ENCODE measurements at places on chromosomes 12 and 14.

GRCh38 chr14:75329369-75329768 lies 50.7 kb downstream of the FOS start:
- no peak for DNase-seq

- no peak for DNase-seq
Observed at GRCh38 chr12:124478416-124478815, 89.0 kb downstream of the NCOR2 start.

GRCh38 chr12:92338102-92338501 lies 192.5 kb upstream of the BTG1 start:
- no peak for DNase-seq

DNA sequence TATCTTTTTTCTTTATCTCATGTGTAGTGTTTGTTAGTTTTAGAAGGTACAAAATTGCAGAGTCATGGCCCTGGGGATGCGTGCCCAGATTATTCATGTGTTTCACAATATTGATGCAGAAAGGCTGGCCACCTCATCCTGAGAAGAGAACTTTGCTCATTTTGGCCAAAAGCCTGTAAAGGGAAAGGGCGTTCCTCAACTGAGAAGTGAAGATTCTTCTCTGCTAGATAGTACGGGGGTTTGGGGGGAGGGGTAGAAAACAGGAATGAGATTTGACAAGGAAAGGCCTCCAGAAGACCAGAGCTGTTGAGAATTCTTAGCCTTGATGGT lies 1.7 kb downstream of the MGST1 start:
- DNase-seq: peak; percentile 94

DNA sequence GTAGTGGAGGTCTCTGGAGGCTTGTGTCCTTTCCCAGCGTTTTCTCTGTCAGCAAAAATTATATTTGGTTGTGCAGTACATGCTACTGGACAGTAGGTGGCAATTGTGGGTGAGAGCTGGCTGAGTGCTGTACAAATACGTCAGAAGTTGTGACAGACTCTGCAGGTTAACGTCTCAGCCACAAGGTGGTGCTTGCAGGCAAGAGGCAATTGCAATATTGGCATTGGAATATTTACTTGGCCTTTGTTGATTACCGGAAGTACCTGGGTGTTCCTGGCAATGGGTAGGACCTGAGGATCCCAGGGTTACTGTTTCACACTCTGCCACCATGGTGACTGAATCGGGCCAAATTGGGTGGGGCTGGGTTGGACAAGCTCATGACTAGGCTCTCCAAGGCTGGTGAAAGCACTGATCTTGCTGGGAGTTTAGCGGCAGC lies 333.9 kb upstream of the LMO3 start:
- peak; percentile 85 for DNase-seq

GRCh38 chr14:61484031-61484430 lies 162.7 kb downstream of the PRKCH start:
- no peak for DNase-seq

GRCh38 chr14:30541318-30541717 lies 17.6 kb upstream of the G2E3 start:
- DNase-seq: no peak

DNA sequence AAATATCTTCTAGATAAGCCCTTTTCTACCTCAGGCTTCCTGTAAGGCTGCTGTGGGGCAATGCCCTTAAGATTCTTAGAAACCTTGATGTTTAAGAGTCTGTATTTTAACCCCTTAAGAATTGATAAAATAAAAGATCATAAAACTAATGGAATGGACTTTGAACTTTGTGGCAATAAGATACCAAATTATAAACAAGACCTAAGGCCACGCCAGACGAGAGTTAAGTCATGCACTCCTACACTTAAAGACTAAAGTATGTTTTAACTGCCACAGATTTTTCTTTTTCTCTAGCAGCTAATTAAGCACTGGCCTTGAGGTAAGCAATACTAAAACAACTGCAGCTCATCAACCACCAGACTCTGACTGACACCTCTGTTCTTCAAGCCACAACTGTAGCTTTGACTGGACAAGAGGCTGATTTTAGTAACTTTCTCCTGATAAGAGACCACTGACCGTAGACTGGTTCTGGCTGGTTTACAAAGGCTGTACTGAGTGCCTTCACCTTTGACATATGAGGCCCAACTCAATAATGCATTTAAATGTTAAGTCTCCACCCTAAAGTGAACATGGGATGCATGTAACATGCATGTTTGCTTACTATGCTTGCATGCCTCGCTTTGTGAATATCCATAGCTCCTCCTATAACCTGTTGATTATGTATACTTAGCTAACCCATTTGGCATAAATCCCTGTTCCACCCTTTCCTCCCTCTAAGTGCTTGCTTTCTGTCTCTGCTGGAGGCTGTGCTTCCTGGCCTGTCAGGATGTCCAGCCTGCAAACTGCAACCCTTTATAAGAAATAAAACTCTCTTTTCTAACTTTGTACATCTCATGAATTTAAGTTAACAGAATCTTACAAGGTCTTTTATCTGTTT lies 71.9 kb downstream of the KLHL28 start:
- DNase-seq: peak; percentile 14

- DNase-seq: no peak
Observed at GRCh38 chr12:62264706-62265105, 4.5 kb downstream of the USP15 start.

DNA sequence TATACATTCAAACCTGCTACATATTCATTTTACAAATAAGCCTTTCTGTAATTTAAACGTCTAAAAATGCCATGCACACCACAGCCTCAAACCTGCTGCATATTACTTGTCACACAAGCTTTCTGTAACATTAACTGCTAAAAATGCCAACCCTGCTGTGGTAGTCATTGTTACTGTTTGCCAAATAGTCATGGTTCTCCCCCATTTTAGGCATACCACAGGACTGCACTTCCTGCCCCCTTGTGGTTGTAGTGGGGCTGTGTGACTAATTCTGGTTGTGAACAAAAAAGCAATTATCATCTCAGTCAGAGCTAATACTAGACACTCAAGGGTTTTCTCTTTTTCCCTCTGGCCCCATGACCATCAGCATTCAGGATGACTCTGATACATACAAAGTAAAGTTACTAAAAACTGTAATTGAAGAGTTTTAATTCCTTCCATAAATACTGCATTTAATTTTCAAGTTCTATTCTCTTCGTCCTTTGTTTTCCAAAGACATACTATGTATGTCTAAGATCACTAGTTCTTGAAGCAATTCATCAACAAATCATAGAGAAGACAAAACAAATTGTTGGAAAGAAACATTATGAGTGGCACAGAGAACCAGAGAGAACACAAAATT lies 5.7 kb upstream of the SLC35F4 start:
- peak; percentile 58 for DNase-seq

DNA sequence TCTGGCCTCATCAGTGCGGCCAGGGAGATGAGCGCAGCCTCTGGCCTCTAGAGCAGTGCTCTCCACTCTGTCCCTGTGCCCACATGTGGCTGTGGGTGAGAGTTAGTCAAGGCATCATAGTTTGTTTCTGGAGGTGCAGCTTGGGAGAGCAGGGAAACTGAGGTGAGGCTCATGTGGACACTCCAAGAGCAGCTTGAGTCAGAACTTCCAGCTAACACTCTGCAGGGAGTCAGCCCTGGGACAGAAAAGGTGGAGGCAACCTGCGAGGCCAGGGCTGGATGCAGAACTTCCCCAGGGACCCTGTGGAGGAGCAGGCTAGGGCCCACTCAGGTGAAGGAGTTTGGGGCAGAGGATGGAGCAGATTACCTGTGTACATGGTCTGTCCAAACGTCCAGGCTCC lies 10.8 kb downstream of the ISCA2 start:
- no peak for DNase-seq

GRCh38 chr12:6613776-6614512 lies 6.8 kb upstream of the CHD4 start:
- peak; percentile 99 for DNase-seq

DNA sequence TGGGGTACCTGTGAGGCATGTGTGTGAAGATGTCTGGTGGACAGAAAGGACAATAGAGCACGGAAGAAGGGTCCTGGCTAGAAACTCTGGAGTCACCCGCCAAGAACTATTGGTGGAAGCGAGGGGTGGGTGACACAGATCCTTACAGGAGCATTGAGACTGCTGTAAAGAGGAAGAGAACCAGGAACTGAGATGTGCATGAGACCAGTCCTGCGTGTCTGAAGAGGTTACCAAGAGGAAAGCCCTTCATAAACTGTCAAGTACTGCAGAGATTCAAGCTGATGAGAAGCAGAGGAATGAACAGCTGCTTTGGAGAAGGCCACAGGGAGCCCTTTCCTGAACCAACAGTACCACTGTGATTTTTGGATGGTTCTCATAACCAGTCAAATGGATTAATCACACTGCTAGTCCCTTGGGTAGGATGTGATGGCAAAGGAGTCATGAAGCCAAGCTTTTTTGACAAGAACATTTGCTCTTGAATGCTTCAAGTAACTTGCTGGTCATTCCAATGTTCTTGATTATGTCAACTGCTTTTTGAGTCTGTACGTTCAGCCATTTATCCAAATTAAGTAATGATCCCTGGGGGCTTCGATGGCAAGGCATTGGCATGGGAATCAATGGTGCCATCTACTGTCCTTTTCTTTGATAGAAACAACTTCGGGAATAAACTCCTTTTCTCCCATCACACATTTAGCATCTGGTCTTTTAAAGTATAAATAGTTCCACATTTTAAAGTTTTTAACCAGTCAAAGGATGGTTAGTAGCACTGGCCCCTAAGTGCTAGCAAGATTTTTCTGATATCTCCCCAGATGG lies 42.9 kb downstream of the GPR135 start:
- no peak for DNase-seq

- DNase-seq: no peak
Observed at GRCh38 chr12:88163371-88163770, 21.3 kb downstream of the TMTC3 start.

GRCh38 chr12:44829045-44829444 lies 47.1 kb downstream of the NELL2 start:
- DNase-seq: no peak

DNA sequence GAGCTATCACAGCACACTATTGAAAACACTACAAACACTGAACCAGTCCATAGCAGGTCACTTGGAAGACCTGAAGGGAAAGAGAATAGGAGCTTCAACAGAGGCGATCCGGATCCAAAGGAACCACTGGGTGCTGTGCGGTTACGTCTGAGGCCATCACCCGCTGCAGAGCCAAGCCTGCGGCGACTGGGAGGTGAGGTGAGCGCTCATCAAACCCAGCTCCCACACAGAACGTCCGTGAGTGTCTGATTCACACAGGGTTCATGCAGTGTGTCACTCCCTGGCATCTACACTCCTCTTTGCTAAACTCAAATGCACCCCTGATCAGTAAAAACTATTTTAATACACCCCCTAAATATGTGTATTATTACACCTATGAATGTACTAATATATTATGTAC lies 64.1 kb downstream of the TMEM132D start:
- DNase-seq: no peak

GRCh38 chr14:70981000-70981952 lies 74.0 kb downstream of the PCNX1 start:
- DNase-seq: peak; percentile 76

- DNase-seq: peak; percentile 65
Observed at GRCh38 chr12:50564237-50564947, 59.6 kb downstream of the DIP2B start.

- no peak for DNase-seq
Observed at GRCh38 chr12:47223031-47223847, 143.5 kb upstream of the AMIGO2 start.

DNA sequence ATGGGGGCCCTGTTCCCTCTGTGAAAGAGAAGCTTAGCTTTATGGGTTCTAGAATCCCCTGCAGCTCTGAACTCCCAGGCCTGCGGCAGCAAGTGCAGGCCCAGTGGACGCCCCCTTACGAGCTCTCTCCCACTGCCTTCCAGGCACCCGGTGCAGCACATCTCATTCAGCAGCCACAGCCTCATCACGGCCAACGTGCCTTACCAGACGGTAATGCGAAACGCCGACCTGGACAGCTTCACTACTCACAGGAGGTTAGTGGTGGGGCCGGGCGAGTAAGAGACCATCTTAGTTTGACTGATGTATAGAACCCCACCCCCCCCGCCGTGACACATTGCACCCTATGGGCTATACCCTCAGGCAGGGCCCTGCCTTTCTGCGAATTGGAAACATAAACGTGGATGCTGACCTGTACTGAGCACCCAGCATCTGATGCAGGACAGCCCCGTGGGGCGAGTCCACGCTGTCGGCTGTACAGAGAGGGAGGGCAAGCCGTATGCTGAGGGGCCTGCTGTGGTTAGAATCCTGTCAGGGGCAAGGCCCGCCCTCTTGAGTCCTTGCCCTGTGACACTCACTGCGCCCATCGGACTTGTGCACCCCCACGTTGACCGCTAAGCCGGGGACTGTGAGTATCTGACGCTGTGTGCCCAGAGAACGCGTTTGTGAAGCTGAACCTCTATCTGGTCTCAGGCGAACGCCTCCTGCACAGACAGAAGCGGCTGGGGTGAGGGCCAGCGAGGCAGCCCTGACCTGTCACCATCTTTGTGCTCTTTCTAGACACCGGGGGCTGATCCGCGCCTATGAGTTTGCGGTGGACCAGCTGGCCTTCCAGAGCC lies 71.7 kb downstream of the TESC start:
- no peak for DNase-seq

DNA sequence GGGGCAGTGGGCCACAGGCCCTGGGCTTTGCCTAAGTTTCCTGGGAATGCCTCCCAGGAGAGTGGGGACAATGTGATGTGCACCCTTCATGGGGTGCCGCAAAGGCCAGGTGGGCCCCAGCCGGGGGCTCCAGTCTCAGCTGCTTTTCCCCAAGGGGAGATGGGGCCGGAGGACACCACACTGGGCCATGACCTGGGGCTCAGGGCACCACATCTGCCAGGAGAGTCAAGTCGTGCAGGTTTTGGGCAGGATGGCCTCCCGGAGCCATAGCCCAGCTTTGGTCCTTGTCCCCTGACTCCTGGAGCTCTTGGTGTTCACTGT lies 12.2 kb downstream of the HIP1R start:
- no peak for DNase-seq

DNA sequence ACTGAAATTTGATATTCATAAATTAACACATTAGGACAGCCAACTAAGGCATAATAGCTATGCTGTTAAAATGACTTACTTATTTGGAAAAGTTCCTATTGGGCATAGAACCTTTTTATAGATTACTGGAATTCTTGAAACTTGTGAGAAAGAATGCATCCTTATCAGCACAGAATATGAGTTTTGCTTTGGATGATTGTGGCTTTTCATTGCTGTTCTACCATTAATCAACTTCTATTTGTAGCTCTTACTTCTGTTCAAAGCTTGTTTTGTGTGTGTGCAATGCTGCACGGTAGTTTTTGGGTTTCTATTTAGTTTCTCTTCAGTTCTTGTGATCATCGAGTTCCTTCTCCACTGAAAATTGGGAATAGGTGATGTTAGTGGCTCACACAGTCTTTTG lies 152.4 kb upstream of the PELI2 start:
- no peak for DNase-seq

GRCh38 chr12:109701064-109701463 lies 12.6 kb upstream of the FAM222A start:
- DNase-seq: no peak

GRCh38 chr12:96070670-96071279 lies 35.4 kb upstream of the LTA4H start:
- no peak for DNase-seq

DNA sequence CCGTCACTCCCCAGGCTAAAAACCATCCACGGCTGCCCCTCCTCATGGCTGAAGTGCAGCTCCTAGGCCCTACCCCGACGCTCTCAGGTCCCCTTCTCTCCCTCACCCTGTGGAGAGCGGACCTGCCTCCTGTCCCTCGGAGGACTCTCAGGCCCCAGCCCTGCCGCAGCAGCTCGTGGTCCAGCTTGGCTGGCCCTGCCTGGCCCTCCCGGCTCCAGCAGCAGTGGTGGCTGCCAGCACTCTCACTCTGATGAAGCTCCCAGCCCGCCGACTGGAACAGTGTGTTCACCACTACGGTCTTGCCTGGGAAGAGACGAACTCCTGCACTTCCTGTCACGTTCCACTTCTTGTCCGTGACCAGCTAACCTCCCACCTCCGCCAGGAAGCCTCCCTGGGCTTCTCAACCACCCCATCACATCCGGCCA lies 11.1 kb downstream of the BAG5 start:
- DNase-seq: no peak

Data from hematopoietic multipotent progenitor cell treated with erythropoietin and hydrocortisone succinate and interleukin-3 and kit ligand, for 4 days (in vitro differentiated cells).